ENCODE measurements at places on chromosomes 4 and X.

GRCh38 chr4:146916479-146917076 is 29.1 kb downstream of the TTC29 start:
- DNase-seq, result no peak

DNA sequence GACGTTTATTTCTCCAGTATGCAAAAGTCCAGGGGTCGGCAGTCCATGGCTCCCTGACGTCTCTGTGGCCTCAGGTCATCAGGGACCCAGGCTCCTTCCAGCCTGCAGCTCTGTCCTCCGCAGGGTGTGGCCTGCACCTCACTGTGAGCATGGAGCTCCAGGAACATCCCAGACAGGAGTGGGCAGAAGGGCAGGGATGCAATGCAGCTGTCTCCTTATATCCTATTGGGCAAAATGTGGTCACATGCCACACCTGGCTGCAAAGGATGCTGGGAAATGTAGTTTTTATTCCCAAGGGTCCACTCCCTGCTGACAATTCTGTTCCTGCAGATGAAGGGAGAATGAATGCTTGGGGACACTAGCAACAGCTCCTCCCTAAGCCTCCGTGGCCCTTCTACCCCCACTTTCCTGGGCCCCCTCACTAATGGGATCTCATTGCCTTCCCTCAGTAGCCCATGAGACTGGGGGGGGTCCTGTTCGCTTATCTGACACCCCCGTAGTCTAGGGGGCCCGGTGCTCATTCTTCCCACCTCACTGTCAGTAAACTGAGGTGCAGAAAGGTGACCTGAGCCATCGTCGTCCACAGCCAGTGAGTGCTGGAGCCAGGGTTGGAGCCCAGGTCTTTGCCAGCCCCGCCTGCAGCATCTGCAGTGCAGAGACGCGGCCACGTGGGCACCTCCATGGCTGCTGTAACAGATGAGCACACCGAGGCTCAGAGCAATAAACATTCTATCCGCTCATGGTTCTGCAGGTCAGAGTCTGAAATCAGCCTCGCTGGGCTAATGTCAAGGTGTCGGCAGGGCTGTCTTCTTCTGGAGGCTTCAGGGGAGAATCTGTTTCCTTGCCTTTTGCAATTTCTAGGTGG is 5.9 kb upstream of the GRPEL1 start:
- no peak for DNase-seq

- DNase-seq, result no peak
These were observed 503.5 kb downstream of the MID1IP1 start for GRCh38 chrX:39304746-39305145.

DNA sequence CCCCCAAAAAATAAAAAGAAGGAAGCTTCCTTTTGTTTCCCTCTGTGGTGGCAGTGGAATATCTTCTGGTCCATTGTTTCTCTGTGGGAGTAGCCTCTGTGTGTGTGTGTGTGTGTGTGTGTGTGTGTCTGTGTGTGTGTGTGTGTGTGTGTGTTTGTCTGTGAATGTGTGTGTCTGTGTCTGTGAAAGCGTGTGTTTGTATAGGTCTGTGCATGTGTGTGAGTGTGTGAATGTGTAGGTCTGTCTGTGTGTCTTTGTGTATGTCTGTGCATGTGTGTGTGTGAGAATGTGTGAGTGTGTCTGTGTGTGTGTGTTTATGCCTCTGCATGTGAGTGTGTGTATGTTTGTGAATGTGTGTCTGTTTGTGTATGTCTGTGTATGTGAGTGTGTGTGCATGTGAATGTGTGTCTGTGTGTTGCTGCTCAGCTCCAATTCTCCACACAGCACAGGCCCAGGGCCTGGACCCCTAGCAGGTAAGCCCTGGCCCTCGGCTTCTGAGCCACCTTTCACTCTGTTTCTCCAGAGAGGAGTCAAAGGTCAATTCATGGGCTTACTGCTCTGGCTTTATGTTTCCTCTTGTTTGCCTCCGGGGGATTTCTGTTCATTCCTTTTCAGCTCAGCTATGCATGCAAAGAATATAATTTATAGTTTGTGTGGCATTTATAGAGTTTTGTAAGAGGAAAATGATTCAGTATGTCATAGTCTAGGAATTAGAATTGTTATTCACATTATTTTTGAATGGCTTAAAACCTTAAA is 89.8 kb downstream of the UCHL1 start:
- no peak for DNase-seq

DNA sequence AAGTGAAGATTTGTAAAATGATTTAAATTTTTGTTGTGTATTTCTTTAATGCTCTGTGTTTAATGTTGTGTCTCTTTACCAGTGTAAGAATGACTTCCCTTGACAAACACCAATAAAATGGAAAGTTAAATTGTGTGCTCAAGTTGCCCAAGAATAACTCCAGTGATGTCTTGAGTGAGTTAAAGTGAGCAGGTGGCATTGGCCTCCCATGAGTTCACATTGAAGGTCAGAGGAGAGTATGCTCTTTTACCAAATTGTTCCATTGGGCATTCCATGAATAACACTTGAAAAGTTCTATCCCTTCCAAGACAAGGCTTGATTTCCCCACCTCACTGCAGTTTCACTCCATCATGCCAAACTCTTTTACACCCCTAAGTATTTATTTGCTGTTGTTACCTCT is 4.5 kb downstream of the ANXA5 start:
- no peak for DNase-seq

GRCh38 chr4:127463883-127464282 is 168.9 kb upstream of the INTU start:
- no peak for DNase-seq

GRCh38 chrX:46587753-46588171 is 14.2 kb downstream of the CHST7 start:
- no peak for DNase-seq

DNA sequence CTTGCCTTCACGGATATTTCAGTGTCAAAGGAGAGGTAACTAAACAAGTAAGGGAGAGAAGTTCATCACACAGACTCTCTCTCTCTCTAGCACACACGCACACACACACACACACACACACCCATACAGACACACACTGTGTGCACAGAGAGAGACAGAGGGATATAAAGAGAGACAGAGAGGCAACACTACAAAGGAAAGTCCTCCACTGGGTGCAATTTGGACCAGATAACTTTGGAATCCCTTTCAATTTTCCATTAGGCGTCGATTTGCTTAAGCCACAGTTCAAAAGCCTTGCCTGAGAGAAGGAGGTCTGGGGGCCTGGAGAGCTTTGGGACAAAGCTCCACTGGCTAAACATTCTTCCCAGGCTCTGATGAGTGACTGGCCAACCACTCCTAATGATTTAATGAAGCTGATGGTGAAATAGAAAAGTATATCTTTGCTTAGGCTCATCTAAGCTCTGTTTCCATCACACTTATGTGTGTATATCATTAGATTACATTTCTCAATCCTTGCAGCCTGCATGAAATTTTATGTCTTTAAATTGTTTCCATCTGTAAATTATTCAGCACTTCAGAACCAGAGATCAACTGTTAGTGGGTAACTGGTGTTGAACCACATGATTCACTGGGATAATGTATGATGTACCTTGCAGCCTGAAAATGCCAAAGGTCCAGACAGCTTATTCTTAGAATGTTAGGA is 180.8 kb downstream of the MAGEB17 start:
- no peak for DNase-seq

DNA sequence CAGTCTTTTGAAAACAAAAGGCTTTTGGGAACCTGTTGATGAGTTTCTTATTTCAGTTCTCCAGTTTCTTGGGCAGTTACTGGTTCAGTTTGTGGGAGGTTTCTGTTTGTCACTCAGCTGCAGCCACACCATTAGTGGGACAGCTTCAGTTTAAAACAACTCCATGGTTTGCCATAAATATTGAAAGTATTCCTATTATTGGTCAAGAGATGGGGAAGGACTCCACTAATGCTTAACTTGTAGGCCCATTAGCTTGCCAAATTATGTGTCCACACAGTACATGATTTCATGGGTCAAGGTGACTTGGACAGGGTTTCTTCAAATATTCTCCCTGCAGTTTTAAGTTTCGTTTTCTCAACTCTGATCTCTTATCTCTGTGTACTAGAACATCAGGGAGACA is 15.5 kb upstream of the ASIC5 start:
- no peak for DNase-seq

- no peak for DNase-seq
These were observed 142.2 kb downstream of the SH2D1A start for GRCh38 chrX:124488412-124489161.

DNA sequence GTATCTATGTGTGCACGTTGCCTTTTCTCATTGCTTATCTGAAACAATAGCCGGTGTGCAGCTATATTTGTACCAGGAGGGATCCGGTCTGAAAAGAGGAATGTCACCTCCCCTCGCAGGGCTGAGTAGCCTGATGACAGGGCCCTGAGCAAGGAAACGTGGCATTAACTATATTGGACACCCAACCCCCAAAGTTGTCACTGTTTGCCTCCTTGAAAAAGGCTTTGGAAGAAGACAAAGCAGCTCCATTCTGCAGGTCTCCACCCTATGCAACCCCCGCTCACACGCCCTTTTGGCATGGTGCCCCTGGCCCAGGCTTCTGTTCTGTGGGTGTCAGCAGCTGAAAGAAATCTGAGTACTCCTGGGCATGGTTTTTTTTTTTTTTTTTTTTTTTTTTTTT is 8.2 kb downstream of the PRRG3 start:
- DNase-seq, result no peak

- DNase-seq, result peak; percentile 84
These were observed at the start of gene ZNF182 for GRCh38 chrX:48003758-48004457. ZNF182 (minus strand) TSS chrX:48003989; CDS start chrX:48002609, 1,380 bp downstream.

GRCh38 chr4:93144644-93145043 is 683.9 kb upstream of the ATOH1 start:
- DNase-seq, result no peak

DNA sequence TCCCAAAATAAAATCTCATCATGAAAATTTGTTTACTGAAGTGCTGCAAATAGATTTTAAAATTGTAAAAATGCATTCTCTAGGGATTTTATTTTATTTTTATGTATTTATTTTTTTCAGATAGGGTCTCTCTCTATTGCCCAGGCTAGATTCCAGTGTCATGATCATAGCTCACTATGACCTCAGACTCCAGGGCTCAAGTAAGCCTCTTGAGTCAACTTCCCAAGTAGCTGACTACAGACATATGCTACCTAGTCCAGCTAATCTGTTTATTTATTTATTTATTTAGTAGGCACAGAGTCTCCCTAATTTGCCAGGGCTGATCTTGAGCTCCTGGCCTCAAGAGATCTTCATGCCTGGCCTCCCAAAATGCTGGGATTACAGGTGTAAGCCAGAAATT is 317.7 kb upstream of the ANXA10 start:
- no peak for DNase-seq

DNA sequence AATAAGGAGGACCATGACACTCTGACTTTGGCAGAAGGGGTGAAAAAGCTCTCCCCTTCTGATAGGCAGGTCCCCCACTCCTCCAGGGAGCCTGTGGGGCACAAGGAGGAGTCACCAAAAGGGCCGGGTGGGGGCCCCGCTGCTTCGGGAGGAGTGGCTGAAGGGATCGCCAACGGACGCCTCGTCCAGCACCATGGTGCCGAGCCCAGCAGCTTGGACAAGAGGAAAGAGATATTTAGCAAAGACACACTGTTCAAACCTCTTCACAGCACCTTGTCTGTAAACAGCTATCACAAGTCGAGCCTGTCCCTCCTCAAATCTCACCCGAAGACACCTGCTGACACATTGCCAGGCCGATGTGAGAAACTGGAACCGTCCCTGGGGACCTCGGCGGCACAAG is 105.6 kb downstream of the STOX2 start:
- no peak for DNase-seq

- DNase-seq, result no peak
These were observed 30.5 kb upstream of the PPP2R2C start for GRCh38 chr4:6502747-6503465.

DNA sequence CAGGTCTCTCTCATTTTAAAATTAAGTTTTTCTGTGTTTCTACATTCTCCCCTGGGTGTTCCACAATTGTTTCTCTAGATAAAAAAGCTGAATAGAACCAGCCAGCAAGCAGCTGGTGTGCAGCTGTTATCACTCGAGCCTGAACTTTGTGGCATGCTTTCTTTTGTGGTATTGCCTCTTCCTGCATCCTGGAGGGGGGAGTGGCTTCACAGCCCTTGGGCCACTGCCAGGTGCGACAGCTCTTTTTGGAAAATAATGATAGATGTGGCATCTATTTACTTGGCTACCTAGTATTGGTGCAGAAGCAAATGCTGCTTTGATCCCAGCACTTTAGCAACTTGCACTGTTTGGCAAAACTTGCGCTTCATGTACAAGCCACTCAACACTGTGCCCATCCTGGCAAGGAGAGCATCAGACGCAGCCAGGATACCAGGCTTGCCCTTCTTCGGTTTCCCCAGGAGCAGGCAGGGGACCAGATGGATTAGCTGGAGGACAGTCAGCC is 69.4 kb downstream of the HMGB2 start:
- no peak for DNase-seq

DNA sequence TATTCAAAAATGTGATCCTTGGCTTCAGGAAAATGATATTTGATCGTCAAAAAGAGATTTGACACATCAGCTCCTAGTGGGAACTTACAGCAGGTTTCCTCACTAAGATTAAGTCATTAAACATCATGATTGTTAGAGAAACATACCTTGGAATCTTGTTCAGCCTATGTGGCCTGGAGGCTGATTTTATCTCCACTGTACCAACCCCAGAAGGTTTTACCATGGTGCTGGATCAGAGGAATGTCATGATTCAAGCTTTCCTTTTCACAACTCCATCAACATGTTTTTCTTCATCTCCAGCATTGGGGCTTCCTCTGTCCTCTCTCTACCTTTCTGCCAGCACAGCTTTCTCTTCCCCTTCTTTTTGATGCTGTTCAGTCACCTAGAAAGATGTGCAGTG is 68.4 kb upstream of the MID1IP1 start:
- no peak for DNase-seq

Data from activated T-cell treated with anti-CD3 and anti-CD28 coated beads for 48 hours (primary cell).